ENCODE measurements at places on chromosomes 6 and 20.

GRCh38 chr6:36676141-36677058, 2.1 kb upstream of the CDKN1A start:
- DNase-seq, result no peak

GRCh38 chr6:154457881-154458284, 52.6 kb downstream of the CNKSR3 start:
- peak; percentile 85 for DNase-seq

DNA sequence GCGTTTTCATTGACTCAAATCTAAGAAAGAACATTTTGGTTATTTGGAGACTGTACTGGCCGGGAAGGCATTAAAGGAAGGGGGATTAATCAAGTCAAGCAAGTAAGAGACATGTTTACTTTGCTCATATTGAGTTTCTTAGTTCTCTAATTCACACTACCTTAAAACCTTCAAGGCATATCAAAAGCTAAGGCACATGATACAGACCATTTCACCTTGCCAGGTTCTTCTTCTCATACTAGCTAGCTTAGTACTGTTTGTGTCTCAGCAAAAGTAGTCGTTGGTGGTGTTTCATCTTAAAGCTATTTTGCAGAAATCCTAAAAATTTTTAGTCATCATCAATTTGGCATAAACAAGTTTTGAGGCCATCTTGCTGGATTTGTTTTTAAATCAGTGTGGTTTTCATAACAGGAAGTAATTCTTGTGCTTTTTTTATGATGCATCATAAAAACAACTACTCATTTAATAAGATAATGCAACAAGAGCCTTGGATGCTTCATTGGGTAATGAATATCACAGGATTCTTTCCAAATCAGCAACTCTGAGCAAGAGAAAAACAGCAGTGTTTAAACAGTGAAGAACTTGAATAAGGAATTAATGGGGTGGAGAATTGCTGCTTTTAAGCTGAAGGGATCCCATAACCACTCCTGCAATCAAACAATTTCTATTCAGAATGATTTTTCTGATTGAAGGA, 425.3 kb downstream of the EPM2A start:
- no peak for DNase-seq

GRCh38 chr20:63664861-63665594, 6.9 kb downstream of the RTEL1 start:
- DNase-seq, result no peak

GRCh38 chr6:63716169-63716568, 80.6 kb downstream of the PHF3 start:
- DNase-seq, result no peak

GRCh38 chr6:53746442-53747103, 48.2 kb upstream of the LRRC1 start:
- peak; percentile 7 for DNase-seq
